ENCODE measurements at places on chromosomes 2 and 18.
A peak's percentile ranks its signal among the peaks of the same experiment; 100 is the strongest.

- no peak for DNase-seq
Observed at GRCh38 chr2:152693033-152693432, 24.2 kb downstream of the PRPF40A start.

DNA sequence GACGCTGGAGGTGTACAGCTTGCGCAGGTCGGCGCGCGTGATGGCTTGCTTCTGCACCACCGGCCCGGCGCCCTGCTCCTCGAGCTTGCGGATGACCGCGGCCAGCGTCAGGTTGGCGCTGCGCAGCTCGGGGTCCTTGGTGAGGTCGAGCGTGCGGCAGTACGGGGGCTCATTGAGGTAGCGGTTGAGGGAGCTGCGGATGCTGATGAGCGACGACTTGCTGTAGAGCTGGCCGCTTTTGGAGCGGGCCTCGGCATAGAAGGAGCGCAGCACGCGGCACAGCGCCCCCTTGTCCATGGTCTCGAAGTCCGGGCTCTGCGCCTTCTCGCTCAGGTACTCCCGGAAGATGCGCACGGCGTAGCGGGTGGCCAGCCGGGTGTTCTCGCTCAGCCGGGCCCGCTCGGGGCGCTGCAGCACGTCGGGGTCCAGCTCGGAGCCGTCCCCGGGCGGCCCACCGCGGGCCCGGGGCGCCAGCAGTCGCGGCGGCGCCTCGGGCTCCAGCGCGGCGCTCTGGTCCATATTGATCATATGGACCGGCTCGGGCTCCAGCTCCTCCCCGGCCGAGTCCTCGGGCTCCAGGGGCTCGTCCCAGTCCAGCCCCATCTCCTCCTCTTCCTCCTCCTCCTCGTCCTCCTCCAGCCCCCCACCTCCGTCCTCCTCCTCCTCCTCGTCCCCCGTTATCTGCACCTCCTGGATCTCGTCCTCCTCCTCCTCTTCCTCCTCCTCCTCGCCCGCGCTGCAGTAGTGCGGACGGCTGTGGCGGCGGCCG, 523 bp downstream of the KCTD1 start:
- DNase-seq = peak; percentile 21

DNA sequence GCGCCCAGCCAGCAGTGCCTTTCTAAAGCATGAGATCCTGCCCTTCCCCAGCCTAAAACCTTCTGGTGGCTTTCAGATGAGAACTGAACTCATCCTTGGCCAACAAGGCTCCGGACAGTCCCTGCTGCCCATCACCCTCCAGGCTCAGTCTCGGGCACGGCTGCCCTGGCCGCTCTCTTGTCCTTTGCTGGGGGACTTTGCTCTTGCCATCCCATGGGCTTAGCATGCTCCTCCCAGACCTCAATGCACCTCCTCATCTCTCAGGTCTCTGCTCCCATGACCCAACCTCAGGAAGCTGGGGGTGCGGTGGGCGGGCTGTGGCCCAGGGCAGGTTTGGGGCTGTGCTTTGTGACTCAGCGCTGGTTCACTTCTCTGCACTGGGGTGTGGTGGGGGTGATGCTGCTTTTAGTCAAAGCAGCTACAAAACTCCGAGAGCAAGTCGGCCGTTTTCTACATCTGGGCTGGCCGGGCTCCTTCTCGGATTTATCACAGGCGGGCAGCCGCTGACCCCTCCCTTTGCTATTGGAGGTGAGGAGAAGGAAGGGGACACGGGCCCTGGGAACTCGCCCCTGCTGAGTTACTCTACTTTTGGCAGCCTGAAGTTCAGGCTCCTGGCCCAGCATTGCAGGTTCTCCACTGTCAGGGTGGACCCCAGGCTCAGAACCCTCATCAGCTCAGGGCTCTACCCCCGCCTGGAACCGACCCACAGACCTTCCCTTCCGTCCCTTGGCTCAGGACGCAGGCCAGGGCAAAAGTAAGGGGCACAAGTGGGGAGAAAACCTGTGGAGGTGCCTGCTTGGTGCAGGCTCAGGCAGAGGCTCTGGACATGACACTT, 90.6 kb upstream of the TAF1B start:
- peak; percentile 77 for DNase-seq

GRCh38 chr2:148545390-148546256, 98.9 kb upstream of the EPC2 start:
- DNase-seq = no peak

GRCh38 chr2:204505946-204506345, 39.3 kb upstream of the PARD3B start:
- no peak for DNase-seq

All from stimulated activated CD4-positive, alpha-beta T cell treated with anti-CD3 and anti-CD28 coated beads, Interleukin-1b, Interleukin-23, amount 100 ng/mL, for 4 hours (primary cell).